NAMALWA (cell line): ENCODE measurements at places on chromosomes 1 and 21.

- no peak for DNase-seq
Measured at GRCh38 chr1:200909757-200910239, 15.1 kb downstream of the INAVA start.

DNA sequence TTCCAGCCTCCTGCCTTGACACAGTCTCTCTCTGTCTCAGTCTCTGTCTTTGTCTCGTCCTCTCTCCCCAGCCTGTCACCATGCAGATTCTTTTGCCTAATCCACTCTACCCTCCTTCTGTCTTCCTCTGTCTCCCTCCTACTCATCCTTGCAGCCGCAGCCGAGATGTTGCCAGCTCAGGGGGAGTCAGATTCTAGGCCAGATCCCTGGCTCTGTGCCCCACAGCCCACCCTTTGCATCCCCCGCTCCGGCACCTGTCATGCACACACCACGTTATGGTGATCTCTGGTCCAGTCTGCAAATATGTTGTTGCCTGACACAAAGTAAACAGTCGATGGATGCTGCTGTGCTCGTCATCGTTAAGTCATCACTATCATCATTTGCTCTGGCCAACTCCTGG, 35.5 kb upstream of the IGSF21 start:
- no peak for DNase-seq

DNA sequence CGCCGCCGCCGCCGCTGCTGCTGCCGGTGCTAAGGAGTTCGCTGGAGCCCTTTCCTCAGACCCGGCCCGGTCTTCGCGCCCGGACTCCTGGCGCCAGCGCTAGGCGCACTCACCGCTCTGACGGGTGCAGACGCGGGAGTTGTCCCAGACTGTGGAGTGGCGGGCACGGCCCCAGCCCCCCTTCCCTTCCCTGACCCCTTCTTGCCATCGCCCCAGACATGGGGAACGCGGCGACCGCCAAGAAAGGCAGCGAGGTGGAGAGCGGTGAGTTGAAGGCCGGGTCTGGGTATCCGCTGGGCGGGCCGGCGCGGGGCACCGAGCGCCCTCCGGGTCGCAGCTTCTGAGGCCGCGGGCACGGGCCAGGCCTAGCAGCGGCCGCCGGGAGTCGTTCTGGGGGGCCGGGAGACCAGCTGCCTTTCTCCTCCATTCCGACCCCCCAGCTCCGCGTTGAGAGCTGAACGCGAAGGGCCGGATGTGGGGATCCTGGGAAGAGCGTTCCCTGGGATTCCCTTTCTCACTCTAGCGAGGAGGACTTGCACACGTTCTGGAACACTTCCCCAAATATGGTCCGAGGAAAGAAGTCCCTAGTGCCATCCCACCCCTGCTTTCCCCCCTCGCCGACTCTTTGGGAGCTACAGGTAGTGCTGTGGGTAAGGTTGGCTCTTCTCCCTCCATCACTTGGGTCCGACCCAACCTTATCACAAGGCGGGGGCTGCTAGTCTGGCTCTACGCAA, 65.8 kb upstream of the PRKACB start:
- no peak for DNase-seq

DNA sequence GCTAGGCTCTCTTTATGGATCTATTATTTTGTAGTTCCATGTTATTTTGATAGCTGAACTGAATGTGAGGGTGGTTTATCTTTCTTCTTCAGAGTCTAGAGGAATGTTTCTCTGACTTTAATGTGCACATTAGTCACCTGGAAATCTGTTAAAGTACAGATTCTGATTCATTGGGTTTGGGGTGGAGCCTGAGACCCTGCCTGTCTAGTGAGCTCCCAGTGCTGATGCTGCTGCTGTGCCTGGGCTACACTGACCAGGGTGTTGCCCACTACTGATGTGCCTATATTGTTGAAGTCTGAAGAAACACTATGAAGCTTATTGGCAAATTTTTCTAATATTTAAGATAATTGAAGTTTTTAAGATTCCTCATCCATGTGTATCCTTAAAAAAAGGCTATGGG, 35.9 kb downstream of the CD46 start:
- no peak for DNase-seq

- peak; percentile 42 for DNase-seq
Measured at GRCh38 chr1:204530932-204531331, 14.7 kb downstream of the MDM4 start.

- no peak for DNase-seq
Measured at GRCh38 chr1:32404946-32405345, 10.7 kb upstream of the BSDC1 start.

- DNase-seq: no peak
Measured at GRCh38 chr1:11441211-11441952, 37.6 kb upstream of the DISP3 start.

DNA sequence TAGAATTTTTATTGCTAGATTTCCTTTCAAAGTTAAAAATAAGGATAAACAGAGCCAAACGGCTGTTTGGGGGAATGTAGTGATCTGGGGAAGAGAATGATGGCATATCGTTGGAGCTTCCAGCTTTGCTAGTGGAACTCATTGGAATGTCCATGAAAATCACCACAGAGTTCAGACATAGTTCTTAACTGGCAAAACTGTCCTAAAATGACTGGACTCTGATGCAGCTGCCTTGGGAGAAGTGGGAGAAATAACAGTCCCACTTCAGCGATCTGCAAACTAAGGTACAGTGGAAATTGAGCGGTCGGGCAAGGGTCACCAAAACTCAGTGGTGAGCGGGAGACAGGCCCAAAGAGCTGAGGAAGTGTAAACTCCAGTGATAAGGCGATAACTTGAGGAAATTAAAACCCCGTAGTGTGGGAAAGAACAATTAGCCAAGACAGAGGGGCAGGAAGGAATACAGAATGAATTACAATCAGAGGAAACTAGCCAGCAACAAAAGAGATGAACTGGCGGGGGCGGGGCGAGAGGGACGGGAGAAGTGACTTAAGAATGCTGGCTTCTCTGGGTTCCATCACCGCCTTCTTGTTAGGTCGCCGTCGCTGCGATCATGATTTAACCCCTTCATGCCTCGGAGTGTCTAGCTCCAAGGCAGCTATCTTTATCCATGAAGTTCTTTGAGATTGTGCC, 89.8 kb upstream of the ARHGAP29 start:
- no peak for DNase-seq

DNA sequence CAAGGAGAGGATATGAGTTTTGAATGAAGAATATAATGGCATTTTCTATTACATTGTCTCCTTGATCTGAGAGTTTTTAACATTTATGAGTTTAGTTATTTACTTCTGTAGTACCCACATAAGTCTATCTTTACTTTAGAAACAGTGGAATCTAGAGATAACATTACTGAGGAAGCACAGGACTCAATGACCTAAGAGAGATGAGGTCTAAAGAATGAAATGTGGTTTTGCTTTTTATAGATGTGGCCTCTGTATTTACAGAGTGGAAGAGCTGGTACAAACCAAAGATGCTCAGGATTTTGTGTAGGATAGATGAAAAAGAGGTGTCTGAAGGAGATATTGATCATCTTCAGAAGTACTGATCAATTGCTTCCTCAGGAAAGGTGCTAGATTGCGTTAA, 177.3 kb downstream of the KCTD3 start:
- no peak for DNase-seq

DNA sequence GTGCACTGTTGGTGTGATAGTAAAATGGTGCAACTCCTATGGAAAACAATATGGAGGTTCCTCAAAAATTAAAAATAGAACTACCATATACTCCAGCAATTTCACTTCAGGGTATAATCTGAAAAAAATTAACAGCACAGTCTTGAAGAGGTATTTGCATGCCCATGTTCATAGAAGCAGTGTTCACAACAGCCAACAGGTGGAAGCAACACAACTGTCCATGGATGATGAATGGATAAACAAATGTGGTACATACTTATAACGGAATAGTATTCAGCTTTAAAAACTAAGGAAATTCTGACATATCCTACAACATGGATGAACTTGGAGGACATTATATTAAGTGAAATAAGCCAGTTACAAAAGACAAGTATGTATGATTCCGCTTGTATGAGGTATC, 8.2 kb downstream of the TTLL7 start:
- no peak for DNase-seq

DNA sequence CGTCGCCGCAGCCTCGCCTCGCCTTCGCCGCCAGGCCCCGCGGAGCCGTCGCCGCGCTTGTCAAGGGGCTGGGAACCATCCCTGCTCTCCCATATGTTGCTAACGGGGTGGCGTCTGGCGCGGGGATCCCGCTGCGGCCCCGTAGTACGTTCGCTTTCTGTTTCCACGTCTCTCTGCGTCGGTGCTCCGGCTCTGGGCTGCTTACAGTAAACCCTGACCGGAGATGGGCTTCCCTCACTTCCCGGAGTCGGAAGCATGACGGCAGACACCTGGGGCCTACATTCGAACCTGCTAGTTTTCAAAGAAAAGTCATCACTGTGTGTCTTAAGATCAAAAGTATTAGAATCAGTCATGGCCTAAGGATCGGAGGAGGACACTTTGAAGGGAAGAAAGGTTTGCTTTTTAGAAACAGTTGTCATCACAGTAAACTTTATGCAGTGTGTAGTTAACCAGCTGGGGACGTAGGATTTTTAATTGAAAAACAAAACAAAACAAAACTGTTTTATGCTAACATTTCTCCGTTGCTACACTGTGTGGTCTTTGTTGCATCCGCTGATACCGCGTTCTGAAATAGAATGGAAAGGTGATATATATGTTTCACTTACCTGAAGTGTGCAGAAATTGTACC, 69.0 kb downstream of the SLC35A3 start:
- DNase-seq: peak; percentile 81

- no peak for DNase-seq
Measured at GRCh38 chr1:226644541-226645176, 94.4 kb downstream of the ITPKB start.

DNA sequence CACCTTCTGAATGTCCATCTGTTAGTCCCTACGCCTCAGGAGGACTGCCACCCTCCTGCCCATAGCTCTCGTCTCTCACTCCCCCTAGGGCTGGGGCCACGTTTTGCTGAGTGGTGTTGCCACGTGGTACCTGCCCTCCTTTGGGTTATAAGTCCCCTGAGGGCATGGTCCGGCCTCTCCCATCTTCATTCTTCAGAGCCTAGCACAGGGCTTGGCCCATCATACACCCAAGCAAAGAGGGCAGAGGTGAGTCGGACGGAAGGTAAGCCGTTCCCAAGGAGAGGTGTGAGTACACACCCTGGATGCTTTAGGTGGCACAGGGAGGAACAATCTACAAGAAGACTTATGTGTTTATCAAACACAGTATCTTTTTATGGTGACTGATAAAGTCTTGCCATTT, 10.9 kb downstream of the PADI2 start:
- DNase-seq: no peak

- DNase-seq: no peak
Measured at GRCh38 chr1:167484726-167485502, 33.4 kb downstream of the CD247 start.

- DNase-seq: no peak
Measured at GRCh38 chr21:14690886-14691285, 144.8 kb upstream of the SAMSN1 start.

DNA sequence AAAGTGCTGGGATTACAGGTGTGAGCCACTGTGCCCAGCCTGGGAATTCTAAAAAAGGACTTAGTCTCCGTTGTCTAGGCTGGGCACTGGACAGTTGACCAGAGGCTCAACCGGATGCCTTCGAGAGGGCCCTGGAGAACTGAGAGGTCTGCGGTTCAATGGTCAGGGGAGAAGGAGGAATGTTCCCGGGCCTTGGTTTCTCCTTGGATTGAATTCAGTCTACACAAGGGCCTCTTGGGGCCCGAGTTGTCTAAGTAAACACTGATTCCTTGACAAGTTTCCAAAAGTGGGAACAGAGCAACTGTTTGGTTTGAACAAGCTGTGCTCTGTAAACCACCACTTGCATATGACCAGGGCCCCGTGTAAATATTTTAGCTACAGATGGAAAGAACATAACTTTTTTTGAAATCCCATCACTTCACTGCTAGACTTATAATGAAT, 29.1 kb upstream of the CAPZB start:
- no peak for DNase-seq

GRCh38 chr1:98110674-98111073, 189.8 kb upstream of the DPYD start:
- no peak for DNase-seq
